ENCODE measurements at places on chromosomes 7 and 10. TPM values are rescaled to one million over a fixed set of nuclear protein-coding genes. Genes with fewer than 3 reads are reported as not detected.

- no peaks in the 10 kb centered on the region for H3K36me3 ChIP-seq
- H3K27ac ChIP-seq, result no peak overlapping the region
- H3K27me3 ChIP-seq, result no peaks in the 10 kb centered on the region
- no peak for DNase-seq
- H3K4me3 ChIP-seq, result no peak overlapping the region
Measured at GRCh38 chr7:46387646-46388045, 466.6 kb upstream of the IGFBP3 start.

GRCh38 chr10:96700374-96701099, 19.8 kb downstream of the PIK3AP1 start:
- no peaks in the 10 kb centered on the region for H3K36me3 ChIP-seq
- H3K4me3 ChIP-seq, result no peak overlapping the region
- no peak for DNase-seq
- no peak overlapping the region for H3K27ac ChIP-seq
- H3K27me3 ChIP-seq, result no peaks in the 10 kb centered on the region

DNA sequence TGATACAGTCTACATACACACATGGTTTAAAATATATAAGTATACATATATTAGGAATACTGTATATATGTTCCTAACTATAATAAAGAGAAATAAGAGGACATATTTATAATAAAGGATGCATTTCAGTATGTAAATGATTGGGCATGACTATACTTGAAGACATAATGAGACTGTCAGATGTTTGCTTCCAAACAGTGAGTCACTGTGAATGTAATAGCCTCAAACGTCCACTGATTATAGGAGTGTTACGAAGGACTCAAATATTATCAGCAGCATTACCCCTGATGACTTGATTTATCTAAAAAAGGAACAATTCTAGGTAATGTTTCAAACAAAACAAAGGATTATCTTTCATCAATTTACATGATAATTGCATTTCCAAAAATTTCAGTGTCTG, 39.9 kb upstream of the NRBF2 start:
- H3K27ac ChIP-seq, result no peak overlapping the region
- H3K4me3 ChIP-seq, result no peak overlapping the region
- no peak for DNase-seq
- H3K4me1 ChIP-seq, result no peaks in the 10 kb centered on the region

- H3K4me1 ChIP-seq, result no peaks in the 10 kb centered on the region
- no peaks in the 10 kb centered on the region for H3K36me3 ChIP-seq
- H3K27ac ChIP-seq, result no peak overlapping the region
- DNase-seq, result no peak
- no peak overlapping the region for H3K4me3 ChIP-seq
Measured at GRCh38 chr10:74223755-74224529, 72.9 kb downstream of the ADK start.

GRCh38 chr7:28955356-28955717, 2.8 kb downstream of the TRIL start:
- peaks cover 47% of the 10 kb centered on the region for H3K27me3 ChIP-seq
- H3K27ac ChIP-seq, result no peak overlapping the region
- H3K36me3 ChIP-seq, result no peaks in the 10 kb centered on the region
- peaks cover 7% of the 10 kb centered on the region for H3K4me1 ChIP-seq
- no peak for DNase-seq
- H3K4me3 ChIP-seq, result no peak overlapping the region

- no peaks in the 10 kb centered on the region for H3K36me3 ChIP-seq
- peak overlapping the region; percentile 91 for H3K4me3 ChIP-seq
- DNase-seq, result peak; percentile 83
Measured at GRCh38 chr10:118754229-118754555, 578 bp downstream of the CACUL1 start.

CRHR2 gene
- total RNA-seq, result 0.19 TPM

FKBP9 gene
- total RNA-seq, result 28.6 TPM

SLC29A3 gene
- total RNA-seq, result 2.5 TPM

FANK1 gene
- 12.5 TPM for total RNA-seq

CHAT gene
- not detected for total RNA-seq

ITGB1 gene
- total RNA-seq, result 229 TPM

MSMB gene
- total RNA-seq, result not detected
